Head of caudate nucleus (tissue), 42 donors: ENCODE measurements at places on chromosomes 6 and 20.

DNA sequence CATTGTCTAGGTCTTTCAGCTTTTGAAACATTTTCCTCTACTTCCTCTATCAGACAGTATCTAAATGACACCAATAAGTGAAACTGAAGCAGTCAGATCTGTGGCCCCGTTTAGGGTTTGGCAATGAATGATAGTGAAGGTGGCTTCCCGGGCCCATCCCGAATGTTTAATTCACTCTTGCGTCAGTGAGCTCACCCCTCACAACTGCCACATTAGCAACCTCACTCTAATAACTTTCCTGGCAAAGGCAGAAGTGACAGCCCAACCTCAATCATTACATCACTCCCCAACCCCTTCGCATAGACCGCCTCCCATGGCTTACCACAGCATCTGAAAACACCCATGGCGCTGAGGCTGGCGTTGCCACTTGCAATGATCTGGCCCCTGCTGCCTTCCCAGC lies 92.4 kb upstream of the CD83 start:
- DNase-seq, result no peak

GRCh38 chr6:43575105-43575771 lies 600 bp downstream of the XPO5 start:
- DNase-seq, result peak; percentile 44

GRCh38 chr6:83815631-83816272 lies 37.4 kb upstream of the RIPPLY2 start:
- DNase-seq, result no peak

- DNase-seq, result no peak
These were observed 11.3 kb downstream of the DLK2 start for GRCh38 chr6:43444036-43444435.

DNA sequence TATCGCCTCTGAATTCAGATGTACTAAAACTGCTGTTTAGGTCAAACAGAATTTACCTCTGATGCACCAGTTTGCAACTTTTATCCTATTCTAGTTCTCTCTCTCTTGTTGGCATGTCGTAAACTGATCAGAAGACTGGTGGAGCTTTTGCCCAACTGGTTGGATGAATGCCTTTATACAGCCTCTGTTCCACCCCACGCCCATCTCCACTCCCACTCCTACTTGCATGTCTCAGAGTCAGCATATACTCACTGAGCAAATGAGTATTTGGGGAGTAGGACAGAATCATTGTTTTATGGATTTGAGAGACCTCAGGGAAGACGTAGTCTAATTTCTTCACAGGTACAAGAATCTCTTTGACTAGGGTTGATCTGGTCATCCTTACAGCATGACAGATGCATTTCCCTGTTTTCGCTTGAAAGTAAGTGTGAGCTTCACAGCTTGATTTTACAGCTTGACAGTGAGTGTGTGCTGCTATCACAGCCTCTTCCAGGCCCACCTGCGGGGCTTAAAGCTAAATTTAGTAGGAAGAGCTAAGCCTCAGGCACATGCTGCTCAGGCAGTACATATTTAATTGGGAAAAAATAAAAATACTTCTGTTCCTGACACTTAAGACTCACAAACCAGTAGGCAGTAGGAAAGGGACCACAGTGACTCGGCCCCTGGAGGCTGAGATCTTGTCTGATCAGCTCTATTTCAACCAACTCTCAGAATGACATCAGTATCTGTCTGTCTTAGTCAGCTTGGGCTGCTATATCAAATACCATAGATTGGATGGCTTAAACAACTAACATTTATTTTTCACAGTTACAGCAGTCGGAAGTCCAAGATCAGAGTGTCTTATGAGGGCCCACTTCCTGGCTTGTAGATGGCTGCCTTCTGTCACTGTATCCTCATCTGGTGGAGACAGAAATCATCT lies 30.4 kb downstream of the TRMT6 start:
- DNase-seq, result peak; percentile 44

GRCh38 chr6:4670824-4671409 lies 105.3 kb upstream of the CDYL start:
- DNase-seq, result no peak

- no peak for DNase-seq
These were observed 20.1 kb downstream of the DHX35 start for GRCh38 chr20:38982291-38982690.

DNA sequence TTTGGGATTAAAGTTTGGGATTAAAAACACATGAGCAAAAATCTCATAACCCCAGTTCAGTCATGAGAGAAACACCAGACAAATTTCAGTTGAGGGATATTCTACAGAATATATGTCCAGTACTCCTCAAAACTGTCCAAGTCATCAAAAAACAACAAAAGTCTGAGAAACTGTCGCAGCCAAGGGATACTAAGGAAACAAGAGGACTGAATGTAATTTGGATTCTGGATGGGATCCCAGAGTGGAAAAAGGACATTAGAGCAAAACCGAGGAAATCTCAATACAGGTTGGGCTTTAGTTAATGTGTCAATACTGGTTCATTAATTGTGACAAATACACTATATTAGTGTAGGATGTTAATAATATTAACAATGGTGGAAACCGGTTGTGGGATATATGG lies 219.3 kb downstream of the BCKDHB start:
- no peak for DNase-seq

GRCh38 chr6:167351656-167352345 lies 26.9 kb downstream of the TTLL2 start:
- DNase-seq, result no peak

DNA sequence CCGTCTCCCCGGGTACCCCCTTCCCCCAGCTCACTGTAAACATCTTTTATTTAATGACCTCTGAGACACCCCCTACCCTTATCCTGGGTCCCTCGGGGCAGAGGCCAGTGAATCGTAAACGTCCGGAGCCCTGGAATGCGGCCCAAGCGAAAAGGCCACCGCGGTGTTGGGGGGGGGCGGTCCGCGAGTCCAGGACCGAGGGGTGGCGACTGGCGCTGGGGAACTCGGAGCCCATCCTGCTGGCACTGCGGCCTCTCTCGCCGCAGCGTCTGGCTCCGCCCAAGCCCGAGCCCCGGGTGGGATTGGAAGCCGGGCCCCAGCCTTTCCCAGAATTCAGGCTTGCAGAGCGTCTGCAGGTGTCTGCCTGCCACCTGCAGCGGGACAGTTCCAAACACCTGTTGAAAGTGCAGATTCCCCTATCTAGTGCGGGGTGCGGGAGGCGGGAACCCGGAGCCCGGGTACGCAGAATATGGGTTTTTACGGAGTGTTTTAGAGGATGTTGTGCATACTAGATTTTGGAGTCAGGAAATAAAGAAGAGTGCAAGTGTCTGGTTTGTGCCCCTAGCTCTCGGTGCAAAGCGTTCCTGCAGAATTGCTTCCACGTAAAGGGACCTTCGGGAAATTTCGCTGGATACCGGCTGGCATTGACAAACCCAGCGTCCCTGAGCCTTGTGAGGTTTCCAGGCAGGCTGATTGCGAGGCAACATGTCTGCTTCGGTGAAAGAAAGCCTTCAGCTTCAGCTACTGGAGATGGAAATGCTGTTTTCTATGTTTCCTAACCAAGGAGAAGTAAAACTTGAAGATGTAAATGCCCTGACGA lies 800 bp downstream of the RWDD2A start:
- DNase-seq, result peak; percentile 49

- DNase-seq, result no peak
These were observed 1.4 kb upstream of the ZBP1 start for GRCh38 chr20:57621421-57622200.

- peak; percentile 71 for DNase-seq
These were observed 567 bp downstream of the HS3ST5 start for GRCh38 chr6:114342086-114342825.

DNA sequence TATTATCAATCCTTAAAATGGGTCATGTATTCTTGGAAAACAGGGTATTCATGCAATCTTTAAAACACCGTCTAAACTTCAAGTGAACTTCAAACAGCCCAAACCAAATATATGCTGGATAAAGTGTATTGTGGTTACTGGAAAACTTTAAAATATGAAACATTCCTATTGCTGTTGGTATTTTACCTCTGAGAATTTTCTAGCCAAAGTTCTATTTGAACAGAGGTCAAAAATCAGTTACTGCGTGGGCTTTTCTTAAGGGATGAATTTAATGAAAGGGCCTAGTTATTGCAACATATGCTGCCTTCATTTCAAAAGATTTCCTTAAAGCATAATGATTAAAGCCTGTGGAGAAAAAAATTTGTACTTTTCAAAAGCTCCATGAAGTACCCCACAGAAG lies 436.0 kb downstream of the PLCB1 start:
- DNase-seq, result no peak

DNA sequence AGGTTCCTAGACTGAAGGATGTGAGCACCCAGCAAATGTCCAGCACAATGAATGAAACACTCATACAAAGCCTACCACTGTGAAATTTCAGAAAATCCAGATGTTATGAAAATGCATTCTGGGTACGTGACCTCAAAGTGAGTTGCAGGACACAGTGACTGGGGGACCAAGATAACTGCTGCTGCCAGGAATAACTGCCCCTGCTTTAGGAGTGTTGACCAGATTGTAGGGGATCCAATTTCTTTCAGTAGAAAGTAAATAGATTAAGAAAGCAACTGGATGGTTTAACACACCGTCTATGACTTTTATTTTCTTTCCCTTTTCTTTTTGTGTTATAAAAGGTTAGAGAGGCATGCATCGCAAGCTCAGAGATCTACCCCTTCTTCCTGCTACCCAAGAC lies 29.5 kb downstream of the MYLK4 start:
- no peak for DNase-seq

GRCh38 chr6:30013291-30013922 lies 47.7 kb upstream of the POLR1H start:
- no peak for DNase-seq

- no peak for DNase-seq
These were observed 72.7 kb downstream of the TRAM2 start for GRCh38 chr6:52503851-52504781.
